A673 (cell line): ENCODE measurements at places on chromosomes 4 and X.

DNA sequence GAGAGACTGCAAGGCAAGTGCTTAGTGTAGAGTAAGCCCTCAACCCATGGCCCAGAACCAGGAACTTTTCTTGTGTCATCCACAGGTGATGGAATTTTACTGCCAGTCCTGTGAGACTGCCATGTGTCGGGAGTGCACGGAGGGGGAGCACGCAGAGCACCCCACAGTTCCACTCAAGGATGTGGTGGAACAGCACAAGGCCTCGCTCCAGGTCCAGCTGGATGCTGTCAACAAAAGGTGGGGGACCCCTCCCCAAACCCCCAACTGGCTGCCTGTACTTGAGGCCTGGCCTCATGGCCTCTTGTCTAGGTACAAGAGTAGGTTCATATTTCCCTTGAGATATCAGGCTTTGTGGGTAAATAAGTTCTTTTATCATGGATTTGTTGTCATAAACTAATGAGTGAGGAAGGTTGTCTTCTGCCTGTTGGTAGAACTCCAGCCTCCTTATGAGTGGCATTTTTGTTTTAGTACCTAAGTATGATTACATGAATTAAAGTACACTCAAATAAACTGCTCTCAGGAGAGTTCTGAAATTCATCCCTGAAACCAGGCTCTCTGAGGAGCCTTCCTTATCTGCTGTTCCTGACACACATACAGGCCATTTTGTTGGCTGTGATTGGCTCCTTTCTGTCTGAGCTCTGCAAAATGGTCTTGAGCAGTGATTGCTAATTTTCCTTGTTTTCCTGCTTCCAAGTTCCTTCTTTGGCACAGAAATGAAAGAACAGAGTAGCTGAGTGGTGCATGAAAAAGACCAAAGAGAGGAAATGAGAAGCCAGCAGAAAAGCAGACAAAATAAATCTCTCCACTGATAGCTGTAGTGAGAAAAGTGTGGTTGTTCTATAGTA, 51.4 kb upstream of the MND1 start:
- H3K27me3 ChIP-seq: no peaks in the 10 kb centered on the region
- DNase-seq: no peak
- no peak overlapping the region for H3K4me3 ChIP-seq

- peak overlapping the region; percentile 12 for H3K4me3 ChIP-seq
- peaks cover 36% of the 10 kb centered on the region for H3K4me1 ChIP-seq
- no peaks in the 10 kb centered on the region for H3K27me3 ChIP-seq
- H3K36me3 ChIP-seq: no peaks in the 10 kb centered on the region
- H3K27ac ChIP-seq: peak overlapping the region; percentile 78
Observed at GRCh38 chrX:147917700-147918695, 6.3 kb downstream of the FMR1 start.

DNA sequence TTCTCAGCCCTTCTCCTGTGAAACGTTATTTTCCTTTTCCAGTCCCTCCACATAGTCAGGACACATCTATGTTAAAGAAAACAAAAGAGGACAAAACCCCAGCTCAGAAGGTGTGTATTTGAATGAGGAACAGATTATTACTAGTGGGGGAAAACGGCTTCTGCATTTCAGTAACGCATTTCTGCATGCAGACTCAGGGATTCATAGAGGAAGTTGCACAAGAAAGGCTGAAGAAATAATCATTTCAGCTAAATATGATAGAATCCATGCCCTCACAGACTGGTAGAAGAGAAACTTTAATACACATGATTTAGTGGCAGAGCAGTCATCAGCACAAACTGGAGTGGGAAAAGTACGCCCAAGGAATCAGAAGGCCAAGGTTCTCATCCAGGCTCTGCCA, 270.8 kb upstream of the FGF13 start:
- H3K27ac ChIP-seq: no peak overlapping the region
- H3K27me3 ChIP-seq: no peaks in the 10 kb centered on the region
- no peak overlapping the region for H3K4me3 ChIP-seq
- H3K36me3 ChIP-seq: no peaks in the 10 kb centered on the region

- H3K36me3 ChIP-seq: no peaks in the 10 kb centered on the region
- peaks cover 41% of the 10 kb centered on the region for H3K4me1 ChIP-seq
- H3K27me3 ChIP-seq: no peaks in the 10 kb centered on the region
- peak overlapping the region; percentile 69 for H3K27ac ChIP-seq
- DNase-seq: no peak
Observed at GRCh38 chr4:110164856-110165255, 33.6 kb downstream of the ELOVL6 start.

DNA sequence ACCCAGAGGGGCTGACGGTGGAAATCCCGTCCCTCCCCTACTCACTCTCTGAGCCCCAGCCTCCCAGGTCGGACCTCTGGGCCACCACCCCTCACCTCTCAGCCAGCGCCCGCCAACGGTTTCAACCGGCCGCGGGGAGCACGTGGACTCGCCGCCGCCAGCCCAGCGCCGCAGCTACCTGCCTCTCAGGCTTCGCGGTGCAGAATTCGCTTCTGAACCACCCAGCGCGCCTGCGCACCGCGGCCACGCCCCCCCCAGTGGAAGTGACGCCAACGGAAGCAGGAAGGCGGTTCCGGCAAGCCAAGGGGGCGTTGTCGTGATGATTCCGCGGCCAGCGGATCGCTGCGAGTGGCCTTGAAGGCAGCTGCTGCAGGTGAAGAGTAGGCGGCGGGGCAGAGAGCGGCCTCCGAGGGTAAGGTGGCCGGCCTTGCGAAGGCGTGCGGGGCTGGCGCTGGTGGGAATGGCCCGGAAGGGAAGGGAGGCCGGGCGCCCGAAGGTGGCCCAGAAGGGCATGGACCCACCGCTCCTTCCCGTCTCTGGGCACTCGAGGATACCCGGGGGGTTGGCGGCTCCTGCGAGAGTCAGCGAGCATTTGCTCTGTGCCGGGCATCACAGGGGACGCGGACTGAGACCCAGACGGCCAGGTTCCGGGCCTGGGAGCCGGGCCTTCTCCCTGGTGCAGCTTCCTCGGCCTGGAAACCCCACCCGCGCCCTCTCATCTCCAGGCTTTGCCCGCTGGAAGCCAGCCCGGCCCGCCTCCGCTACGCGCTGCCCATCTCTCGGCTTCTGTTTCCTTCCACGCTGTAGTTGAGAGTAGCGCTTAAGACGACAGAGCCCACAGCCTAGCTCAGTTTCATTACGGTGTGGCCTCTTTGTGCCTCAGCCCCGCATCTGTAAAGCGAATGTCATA, at the start of the genes LYAR and ZBTB49:
LYAR (minus strand) TSS at position 214 of the 910 bp plus-strand sequence. CDS start 6,412 bp downstream, outside the sequence.
ZBTB49 (plus strand) TSS at position 311 of the 910 bp plus-strand sequence. CDS start 9,695 bp downstream, outside the sequence.
- peak within 1 kb of the TSS; percentile 73 for H3K4me3 ChIP-seq
- peaks cover 9% of the 10 kb centered on the region for H3K36me3 ChIP-seq

DNA sequence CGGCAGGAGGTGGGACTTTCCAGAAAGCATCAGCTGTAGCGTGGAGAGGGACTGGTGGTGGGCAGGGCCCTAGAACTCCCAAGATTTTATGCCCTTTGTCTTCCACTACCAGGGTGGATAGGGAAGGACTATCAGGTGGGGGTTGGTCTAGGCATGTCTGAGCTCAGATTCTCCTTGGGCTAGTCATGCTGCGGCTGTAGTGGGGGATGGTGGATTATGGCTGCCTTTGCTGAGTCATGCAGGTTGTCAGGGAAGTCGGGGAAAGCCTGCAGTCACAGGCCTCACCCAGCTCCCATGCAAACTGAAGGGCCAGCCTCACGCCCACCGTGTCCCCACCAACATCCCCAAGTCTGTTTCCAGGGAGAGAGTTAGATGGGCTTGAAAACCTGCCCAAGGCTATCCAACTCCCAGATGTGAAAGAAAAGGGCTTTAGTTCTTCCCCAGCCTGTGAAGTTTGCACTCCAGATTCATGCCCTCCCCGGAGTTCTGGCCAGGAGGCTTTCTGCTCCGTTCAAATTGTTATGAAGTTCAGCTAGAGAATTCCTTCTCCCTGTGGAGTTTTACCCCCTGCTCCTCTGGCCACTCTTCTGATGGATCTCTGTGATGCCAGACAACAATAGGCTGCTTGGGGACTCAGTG, 13.4 kb upstream of the MEPE start:
- no peaks in the 10 kb centered on the region for H3K4me1 ChIP-seq
- H3K36me3 ChIP-seq: no peaks in the 10 kb centered on the region
- H3K27me3 ChIP-seq: no peaks in the 10 kb centered on the region

DNA sequence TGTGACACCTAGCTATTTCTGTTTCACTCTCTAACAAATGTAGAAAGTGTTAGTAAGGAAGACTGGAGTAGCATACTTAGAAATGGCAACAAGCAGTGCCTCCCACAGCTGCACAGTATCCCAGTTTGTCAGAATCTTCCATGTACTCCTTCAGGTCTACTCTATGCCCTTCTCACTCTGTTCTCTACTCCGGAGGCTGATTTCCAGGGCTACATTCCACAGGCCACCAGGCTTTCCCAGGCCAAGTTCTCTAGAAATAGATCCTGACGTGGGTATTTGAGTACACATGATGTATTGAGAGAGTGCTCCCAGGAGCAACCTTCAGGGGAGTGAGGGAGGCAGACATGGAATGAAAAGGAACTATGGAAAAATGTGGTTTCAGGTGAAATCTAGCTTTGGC, 177.3 kb upstream of the GK2 start:
- H3K27me3 ChIP-seq: no peaks in the 10 kb centered on the region
- no peak overlapping the region for H3K27ac ChIP-seq
- H3K4me1 ChIP-seq: no peaks in the 10 kb centered on the region
- H3K36me3 ChIP-seq: no peaks in the 10 kb centered on the region
- DNase-seq: no peak

DNA sequence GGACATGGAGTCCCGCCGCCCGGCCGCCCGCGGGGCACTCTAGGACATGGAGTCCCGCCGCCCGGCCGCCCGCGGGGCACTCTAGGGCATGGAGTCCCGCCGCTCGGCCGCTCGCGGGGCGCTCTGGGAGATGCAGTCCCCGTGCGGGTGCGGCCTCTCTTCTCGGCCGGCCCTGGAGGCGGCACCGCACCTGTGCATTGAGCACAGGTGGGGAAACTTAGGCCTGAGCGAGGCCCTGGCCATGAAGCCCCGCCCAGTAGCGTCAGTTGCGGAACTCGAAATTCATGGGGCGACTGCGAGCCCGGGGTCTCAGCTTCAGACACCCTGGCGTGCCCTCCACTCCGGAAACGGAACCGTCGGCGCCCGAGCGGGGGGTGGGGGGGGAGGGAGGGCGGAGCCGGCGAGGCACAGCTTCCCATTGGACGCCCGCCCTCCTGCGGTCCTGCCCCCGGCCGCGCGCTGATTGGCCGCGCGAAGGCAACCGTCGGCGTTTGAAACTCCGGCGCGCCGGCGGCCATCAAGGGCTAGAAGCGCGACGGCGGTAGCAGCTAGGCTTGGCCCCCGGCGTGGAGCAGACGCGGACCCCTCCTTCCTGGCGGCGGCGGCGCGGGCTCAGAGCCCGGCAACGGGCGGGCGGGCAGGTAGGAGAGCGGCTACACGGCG, at the start of the genes TACC3 and TMEM129:
TACC3 (plus strand) TSS at position 519 of the 663 bp plus-strand sequence. CDS start 1,901 bp downstream, outside the sequence.
TMEM129 (minus strand) TSS at position 321 of the 663 bp plus-strand sequence. CDS start 486 bp downstream, outside the sequence.
- H3K27me3 ChIP-seq: no peaks in the 10 kb centered on the region
- H3K4me3 ChIP-seq: peak within 1 kb of the TSS; percentile 99
- H3K36me3 ChIP-seq: peaks cover 56% of the 10 kb centered on the region
